ENCODE measurements at places on chromosomes 2 and 18.

DNA sequence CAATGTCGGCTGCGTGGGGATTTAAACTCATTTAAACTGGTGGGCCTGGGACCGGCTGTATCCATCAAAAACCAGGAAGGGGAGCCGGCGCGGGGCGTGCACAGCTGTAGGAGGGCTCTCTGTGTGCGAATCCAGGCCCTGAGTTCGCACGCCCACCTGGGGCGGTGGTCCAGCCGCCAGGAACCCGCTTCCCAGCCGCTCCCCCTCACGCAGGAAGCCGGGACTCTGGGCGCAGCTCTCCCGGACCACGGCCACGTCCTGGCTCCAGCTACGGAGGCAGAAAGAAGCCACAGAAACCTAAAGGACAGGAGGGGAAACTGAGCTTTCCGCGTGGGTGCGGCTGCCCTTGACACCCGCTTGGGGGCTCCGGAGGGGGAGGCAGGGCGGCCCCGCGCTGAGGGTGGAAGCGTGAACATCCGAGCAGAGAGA lies 80.6 kb downstream of the GFPT1 start:
- peak; percentile 86 for DNase-seq

DNA sequence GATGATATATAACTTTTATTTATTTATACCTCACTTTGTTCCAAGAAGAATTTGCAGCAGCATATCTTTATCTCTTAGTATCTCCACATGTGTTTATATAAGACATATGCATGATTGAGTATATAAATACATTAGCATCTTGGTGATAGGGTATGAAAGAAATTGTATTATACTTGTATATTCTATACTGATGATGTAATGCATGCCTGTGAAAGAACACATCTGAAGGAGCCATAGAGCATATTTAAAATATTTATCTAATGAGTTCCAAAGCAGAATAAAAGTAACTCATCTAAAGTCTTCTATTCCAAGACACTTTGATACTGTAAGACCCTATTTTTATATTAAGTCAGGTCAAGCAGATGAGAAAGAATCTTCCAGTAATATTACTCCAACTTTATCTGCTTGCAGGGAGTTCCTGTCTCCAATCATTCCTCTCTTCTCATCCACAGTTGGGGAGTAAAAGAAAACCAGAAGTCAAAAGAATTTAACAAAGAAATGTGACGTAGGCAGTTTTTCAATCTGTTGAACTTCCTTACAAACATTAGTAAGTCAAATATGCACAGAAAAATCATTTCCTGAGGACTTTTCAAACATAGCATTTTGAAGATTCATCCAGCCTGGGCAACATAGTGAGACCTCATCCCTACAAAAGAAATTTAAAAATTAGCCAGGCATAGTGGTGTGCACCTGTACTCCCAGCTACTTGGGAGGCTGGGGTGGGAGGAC lies 76.7 kb downstream of the DTNB start:
- no peak for DNase-seq

DNA sequence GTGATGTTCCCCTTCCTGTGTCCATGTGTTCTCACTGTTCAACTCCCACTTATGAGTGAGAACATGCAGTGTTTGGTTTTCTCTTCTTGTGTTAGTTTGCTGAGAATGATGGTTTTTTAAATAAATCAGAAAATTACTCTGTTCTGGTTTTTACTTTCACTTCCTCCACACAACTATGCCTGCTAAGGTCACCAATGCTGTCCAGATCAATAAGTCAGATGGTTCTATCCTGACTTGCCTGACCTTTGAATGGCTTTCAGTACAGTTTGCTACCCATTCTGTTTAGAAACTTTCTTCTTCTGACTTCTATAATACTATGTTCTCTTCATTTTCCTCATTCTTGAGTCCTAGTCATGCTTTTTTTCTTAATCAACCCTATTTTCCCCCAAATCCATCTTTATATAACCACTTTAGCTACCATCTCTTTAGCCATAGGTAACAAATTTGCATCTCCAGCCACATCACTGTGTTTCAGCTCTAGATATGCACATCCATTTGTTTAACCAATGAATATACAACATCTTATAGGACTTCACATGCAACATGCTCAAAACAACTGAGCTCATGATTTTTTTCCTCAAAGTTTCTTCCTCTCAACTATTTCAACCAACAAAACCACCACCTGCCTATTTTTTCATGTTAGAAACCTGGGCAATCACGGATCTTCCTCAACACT lies 58.8 kb upstream of the SLC38A11 start:
- DNase-seq, result no peak

GRCh38 chr2:167992278-167992677 lies 255.1 kb downstream of the STK39 start:
- no peak for DNase-seq

All from femur (tissue), 1 donor.